ENCODE measurements at places on chromosomes 12 and 14.

DNA sequence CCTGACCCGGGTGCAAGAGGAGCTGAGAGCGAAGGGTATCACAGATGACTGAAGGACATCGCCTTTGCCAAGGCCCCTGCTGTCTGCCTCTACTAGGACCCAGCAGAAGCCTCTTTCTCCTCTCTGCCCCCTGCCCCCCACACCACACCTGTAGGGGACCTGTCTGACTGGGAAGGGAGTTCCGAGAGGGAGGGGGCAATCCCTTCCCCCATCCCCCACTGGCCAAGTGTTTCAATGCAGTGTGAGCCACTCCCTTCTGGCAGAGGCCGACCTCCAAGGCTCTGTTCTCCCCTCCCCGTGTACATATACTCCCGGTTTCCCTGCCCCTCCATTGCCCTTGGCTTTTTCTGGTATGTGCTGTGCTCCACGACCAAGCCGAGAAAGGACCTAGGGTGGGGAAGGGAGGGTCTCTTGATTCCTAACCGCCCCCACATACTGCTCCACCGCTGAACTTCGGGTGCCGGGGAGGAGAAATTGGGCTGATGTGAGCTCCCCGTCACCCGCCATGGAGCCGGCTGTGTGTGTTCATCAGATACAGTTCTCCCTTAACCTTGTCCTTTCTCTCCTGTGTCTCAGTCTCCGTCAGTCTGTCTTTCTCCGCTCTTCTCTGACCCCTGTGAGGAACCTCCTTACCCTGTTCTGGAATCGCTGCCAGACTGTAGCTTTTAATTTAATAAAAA lies 2.0 kb upstream of the ARHGEF25 start:
- no peak for DNase-seq

- DNase-seq: no peak
These were observed 183.3 kb upstream of the LMO3 start for GRCh38 chr12:16789204-16789790.

DNA sequence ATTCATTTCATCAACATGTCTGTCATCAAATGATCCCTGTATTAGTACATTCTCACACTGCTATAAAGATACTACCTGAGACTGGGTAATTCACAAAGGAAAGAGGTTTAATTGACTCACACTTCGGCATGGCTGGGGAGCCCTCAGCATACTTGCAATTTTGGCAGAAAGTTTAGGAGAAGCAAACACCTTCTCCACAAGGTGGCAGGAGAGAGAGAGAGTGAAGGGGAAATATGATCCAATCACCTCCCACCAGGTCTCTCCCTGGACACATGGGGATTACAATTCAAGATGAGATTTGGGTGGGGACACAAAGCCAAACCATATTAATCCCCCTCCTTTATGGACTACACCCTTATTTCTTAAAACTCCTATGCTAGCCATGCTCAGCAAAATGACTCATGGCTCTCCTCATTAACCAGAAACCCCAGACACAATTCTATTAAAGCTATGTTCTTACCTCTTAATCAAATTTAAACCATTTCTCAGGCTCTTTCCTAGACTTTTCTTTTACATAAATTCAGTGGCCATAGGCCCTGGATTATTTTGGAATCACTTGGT lies 932.3 kb downstream of the FLRT2 start:
- no peak for DNase-seq

GRCh38 chr12:9711664-9712063 lies 21.2 kb downstream of the CLECL1 start:
- DNase-seq: no peak

- DNase-seq: no peak
These were observed 8.2 kb downstream of the BDKRB1 start for GRCh38 chr14:96264200-96264553.
